SJSA1 (cell line): ENCODE measurements at places on chromosomes 1 and 21. TPM values are rescaled to one million over a fixed set of nuclear protein-coding genes. Genes with fewer than 3 reads are reported as not detected.

GRCh38 chr1:233844692-233845091, 59.8 kb upstream of the SLC35F3 start:
- H3K4me1 ChIP-seq, result no peaks in the 10 kb centered on the region
- no peak overlapping the region for H3K27ac ChIP-seq
- H3K27me3 ChIP-seq, result no peaks in the 10 kb centered on the region
- H3K4me3 ChIP-seq, result no peak overlapping the region

BSND gene
- total RNA-seq, result not detected in 2 replicates

PRMT6 gene
- 19.6 and 25.8 TPM in 2 replicates for total RNA-seq

NLRP3 gene
- total RNA-seq, result 0.16 and 0.37 TPM in 2 replicates

- no peak overlapping the region for H3K27ac ChIP-seq
- H3K4me1 ChIP-seq, result no peaks in the 10 kb centered on the region
- H3K36me3 ChIP-seq, result no peaks in the 10 kb centered on the region
- H3K27me3 ChIP-seq, result no peaks in the 10 kb centered on the region
- H3K4me3 ChIP-seq, result no peak overlapping the region
Observed at GRCh38 chr1:67485046-67485811, 55.0 kb upstream of the SERBP1 start.

DNA sequence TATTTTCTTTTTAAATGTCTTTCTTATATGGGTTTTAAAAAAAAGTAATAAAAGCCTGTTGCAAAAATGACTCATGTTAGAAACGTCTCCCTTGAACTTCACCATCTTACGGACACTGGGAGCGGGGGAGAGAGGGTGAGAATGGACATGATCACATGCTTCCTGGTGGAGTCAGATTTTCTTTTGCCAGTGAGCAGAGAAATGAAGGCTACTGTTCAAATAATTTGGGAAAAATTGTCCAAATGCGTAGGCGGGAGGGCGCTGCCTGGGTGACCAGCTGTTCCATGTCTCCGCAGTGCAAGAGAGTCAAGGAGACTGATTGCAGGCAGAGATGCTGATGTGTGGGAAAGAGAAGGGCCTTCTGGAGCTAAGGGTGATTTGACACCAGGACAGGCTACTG, 23.1 kb downstream of the EIF2D start:
- H3K27me3 ChIP-seq, result no peaks in the 10 kb centered on the region
- peak overlapping the region; percentile 18 for H3K27ac ChIP-seq
- peaks cover 28% of the 10 kb centered on the region for H3K4me1 ChIP-seq
- peak; percentile 81 for DNase-seq

- DNase-seq, result no peak
- H3K4me3 ChIP-seq, result no peak overlapping the region
- H3K4me1 ChIP-seq, result no peaks in the 10 kb centered on the region
- H3K36me3 ChIP-seq, result peaks cover 21% of the 10 kb centered on the region
- H3K27ac ChIP-seq, result no peak overlapping the region
- H3K27me3 ChIP-seq, result no peaks in the 10 kb centered on the region
Observed at GRCh38 chr1:55179177-55179835, 35.9 kb downstream of the USP24 start.

GRCh38 chr1:35866991-35867390, 16.0 kb upstream of the AGO1 start:
- no peaks in the 10 kb centered on the region for H3K36me3 ChIP-seq
- H3K4me3 ChIP-seq, result no peak overlapping the region
- H3K27ac ChIP-seq, result no peak overlapping the region
- no peak for DNase-seq
- H3K4me1 ChIP-seq, result peaks cover 8% of the 10 kb centered on the region

PIGR gene
- not detected in 2 replicates for total RNA-seq

- H3K4me1 ChIP-seq, result peaks cover 14% of the 10 kb centered on the region
- H3K27ac ChIP-seq, result no peak overlapping the region
- H3K4me3 ChIP-seq, result peak overlapping the region; percentile 43
- DNase-seq, result peak; percentile 63
- H3K27me3 ChIP-seq, result peaks cover 8% of the 10 kb centered on the region; the same call in 1 of the 2 replicates
- H3K36me3 ChIP-seq, result no peaks in the 10 kb centered on the region
Observed at GRCh38 chr1:161439280-161440232, 65.7 kb upstream of the FCGR2A start.

DNA sequence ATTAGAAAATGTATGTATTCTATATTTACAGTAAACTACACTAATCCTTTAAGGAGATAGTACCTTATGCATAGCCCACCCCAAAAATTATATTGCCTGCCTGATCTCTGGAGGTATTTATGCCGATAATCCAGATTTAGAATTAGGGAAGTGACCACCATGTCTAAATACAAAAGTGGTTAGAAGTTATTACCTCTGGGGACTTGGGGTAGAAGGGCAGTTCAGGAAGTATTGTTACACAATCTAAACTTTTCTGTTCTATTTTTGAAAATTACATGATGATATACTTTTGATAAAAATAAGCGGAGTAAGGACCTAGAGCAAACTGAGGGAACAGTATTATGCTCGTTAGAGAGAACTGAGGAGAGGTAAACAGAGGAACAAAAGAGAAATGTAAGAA, 90.5 kb upstream of the ZP4 start:
- no peak for DNase-seq
- H3K27me3 ChIP-seq, result no peaks in the 10 kb centered on the region
- H3K4me1 ChIP-seq, result no peaks in the 10 kb centered on the region

LY9 gene
- total RNA-seq, result not detected in 2 replicates

DNA sequence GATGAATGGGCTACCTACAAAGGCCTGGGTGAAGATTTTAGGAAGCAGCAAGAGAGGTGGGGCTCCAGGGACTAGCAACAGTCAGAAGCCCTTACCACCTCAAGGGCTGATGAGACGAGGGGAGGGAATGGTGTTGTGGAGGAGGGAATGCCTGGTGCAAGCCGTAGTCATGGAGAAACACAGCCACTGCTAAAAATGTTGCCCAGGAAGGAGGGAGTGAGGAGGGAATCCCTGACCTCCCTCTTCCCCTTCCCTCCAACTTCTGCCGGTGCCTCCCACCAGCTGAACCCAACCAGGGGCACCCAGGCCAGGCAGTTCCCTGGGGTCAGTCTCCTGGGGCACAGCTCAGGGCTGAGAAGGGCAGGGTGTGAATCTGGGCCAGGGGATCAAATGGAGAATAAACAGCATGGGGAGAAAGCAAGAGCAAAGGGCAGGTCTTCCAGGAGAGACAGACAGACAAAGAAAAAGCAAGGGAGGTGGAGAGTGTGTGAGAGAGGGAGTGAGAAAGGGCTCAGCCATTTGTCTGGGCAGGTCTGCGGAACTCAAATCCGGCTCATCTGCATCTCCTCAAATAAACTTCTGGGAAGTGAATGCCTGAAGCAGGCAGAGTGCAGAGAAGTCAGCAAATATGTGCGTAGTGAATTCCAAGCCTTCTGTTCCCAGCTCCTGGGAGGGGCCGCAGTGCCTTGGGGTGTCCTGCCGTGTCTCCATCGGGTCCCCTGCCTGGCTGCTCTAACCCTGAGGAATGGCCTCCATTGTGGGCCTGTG, 27.1 kb upstream of the POU3F1 start:
- no peaks in the 10 kb centered on the region for H3K27me3 ChIP-seq
- DNase-seq, result no peak
- no peak overlapping the region for H3K4me3 ChIP-seq
- no peak overlapping the region for H3K27ac ChIP-seq
- no peaks in the 10 kb centered on the region for H3K4me1 ChIP-seq

DNA sequence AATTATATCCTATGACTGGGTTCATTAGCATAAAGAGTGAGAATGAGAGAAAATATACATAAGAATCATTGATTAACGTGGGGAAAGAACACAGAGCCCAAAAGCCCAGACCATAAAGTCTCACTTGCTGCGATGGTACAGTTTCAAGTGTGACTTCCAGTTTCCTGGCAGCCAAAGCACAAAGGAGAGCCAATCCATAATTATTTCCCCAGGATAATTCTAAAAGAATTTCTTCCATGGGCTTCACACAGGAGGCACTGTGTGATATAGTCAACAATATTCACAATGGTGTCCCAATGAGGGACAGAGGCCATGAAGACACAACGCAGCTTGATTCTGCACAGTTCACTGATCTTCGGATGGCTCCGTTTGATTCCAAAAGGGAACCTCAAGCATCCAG, 321.6 kb downstream of the PLPP3 start:
- no peak for DNase-seq
- no peaks in the 10 kb centered on the region for H3K4me1 ChIP-seq
- no peak overlapping the region for H3K4me3 ChIP-seq
